ENCODE measurements at places on chromosomes 5 and 9.

DNA sequence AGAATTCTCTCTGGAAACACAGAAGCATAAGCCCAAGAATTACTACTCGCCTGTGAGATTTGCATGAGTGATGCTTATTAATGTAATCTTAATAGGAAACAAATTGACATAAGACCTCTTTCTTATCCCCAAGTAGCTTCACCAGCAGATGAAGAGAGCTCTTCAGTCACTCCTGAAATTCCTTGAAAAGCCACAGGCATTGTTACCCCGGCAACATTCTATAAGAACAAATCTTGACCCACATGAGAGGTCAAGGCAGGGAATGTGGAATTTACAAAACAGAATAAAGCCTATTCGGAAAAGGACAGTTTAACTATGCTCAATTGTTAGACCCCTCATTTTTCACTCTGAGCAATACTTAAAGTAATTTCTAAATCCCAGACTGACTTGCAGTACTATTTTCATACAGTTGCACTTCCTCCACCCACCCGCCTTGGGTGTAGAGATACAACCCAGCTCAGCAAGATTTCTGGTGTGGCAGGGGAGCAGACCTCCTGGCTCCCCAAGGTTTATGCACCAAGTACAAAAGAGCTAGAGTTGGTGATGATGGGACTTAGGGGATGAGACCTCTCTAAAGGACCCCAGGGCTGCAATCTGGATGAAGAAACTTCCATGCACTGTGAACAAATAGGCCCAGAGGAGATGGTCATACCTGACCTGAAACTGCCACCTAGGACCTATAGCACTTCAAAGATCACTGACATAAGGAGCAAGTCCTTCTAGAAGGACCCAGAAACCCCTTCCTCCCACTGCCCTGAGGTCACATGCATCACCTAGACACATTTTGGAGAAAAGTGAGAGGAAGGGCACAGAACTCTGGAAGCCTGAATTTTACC is 242.1 kb downstream of the ZNF608 start:
- DNase-seq, result peak; percentile 66

DNA sequence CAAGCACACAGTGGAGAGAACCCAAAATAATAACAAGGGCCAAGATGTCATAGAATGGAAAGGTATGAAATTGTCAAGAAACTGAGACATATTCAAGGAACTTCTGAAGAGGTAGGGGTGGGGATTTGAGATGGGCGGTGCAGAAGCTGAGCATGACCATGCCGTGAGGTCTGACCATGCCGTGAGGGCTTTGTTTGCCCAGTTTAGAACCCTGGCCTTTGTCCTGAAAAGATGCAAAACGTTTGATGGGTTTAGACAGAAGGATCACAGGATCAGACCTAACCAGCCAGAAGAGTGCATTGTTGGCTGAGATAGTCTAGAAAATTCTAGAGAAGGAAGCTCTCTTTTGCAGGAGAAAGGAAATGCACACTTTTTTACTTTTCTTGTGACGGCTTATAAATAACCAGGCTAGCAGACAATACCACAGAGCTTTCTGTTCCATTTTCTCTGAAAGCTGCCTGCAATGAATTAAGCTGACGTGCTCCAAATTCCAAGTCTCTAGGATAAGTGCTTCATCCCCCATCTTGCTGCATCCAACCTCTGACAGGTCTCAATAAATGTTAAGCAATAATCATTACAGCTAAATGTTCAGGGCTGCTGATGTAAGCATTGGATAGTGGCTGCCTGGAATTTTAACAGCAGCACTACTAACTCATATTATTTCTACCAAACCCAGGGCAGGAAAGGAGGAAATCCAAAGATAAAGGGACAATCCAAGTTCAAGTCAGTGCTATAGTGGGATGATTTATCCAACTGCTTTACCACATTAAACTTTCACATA is 110.9 kb upstream of the IL6ST start:
- no peak for DNase-seq

DNA sequence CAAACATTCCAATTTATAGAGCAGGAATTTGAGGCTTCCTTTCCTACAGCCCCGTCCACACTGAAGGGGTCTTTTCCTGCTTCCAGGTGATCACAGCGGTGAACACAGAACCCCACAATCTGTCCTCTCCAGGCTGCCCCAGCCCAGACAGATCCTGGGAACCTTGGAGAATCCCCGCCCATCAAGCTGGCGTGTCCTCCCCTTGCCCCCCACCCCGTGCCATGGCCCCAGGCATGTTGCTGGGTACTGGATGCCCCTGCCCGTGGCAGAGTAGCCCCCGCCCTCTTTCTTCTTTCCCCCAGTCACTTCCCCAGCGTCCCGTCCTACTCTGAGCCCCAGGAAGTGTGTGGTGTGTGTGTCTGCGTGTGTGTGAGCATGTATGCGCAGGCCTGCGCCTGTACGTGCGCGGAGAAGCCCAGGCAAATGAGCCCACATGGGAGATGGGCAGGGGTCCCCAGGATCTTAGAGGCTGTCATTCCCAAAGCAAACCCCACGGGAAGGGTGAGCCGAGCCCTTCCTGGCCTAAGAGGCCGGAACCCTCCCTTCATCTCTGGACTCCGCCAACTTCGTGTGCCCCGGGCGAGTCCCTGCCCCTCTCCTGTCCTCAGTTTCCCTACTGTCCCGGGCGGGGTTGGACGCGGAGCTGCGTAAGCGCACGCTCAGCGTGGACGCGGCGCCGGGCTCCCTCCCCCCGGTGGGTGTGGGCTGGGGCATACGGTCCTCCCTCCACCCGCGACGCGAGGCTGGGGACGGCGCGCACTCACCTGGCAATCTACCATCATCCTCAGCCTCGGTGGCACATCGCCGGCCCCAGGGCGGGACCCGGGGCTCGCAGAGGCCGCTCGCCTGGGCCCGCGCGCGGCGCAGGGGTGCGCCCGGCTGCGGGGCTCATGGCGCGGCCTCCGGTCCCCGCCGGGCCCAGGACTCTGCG is 15.2 kb downstream of the GBGT1 start:
- no peak for DNase-seq

DNA sequence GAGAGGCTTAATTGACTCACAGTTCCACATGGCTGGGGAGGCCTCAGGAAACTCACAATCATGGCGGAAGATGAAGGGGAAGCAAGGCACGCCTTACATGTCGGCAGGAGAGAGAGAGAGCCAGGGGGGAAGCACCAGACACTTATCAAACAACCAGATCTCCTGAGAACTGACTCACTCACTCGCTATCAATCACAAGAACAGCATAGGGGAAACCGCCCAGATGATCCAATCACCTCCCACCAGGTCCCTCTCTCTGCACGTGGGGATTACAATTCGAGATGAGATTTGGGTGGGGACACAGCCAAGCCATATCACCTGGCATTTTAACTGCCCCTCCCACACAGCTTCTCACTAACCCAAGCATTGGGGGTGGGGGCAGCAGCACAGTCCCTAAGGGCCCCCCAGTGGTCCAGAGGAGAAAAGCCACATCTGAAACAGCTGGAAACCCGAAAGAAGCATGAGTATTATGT is 76.1 kb upstream of the ASS1 start:
- DNase-seq, result peak; percentile 9

GRCh38 chr5:1517838-1518237 is 5.9 kb downstream of the LPCAT1 start:
- DNase-seq, result no peak

DNA sequence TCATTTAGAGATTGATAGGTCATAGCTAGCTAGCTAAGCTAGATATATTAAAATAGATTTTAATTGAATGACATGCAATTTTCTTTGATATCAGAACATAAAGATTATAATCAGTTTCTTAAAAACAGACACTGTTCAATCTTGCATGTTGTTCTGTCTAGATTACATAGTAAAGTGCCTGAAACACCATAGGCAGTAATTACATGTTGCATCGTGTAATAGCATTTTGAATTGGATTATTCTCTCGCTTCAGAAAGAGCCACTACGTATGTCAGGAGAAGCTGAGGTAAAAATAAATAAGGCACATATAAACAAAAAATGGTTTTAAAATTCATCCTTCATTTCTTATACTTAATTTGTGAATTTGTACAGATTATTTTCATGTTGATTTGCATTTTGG is 148.0 kb upstream of the CDH12 start:
- DNase-seq, result no peak

GRCh38 chr9:13165236-13165945 is 114.1 kb downstream of the MPDZ start:
- DNase-seq, result no peak

- DNase-seq, result no peak
These were observed 247.1 kb upstream of the PANK3 start for GRCh38 chr5:168826246-168826725.

DNA sequence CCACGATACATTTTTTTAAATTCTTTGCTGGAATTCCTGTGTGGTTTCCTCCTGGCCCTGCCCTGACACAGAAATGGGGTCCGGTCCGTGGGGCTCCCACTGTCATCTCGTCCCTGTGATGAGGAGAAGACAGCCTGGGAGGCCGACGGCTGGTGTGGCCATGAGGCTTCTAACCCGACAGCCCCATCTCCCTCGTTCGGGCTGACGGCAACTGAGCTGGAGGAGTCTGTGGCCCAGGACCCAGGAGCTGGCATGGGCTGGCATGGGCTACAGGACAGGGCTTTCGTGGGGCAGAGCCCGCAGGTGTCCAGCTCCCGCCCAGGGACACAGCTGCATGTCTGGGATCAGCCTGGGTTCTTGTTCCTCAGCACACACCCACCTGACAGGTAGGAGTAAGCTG is 13.8 kb downstream of the LCN9 start:
- no peak for DNase-seq

DNA sequence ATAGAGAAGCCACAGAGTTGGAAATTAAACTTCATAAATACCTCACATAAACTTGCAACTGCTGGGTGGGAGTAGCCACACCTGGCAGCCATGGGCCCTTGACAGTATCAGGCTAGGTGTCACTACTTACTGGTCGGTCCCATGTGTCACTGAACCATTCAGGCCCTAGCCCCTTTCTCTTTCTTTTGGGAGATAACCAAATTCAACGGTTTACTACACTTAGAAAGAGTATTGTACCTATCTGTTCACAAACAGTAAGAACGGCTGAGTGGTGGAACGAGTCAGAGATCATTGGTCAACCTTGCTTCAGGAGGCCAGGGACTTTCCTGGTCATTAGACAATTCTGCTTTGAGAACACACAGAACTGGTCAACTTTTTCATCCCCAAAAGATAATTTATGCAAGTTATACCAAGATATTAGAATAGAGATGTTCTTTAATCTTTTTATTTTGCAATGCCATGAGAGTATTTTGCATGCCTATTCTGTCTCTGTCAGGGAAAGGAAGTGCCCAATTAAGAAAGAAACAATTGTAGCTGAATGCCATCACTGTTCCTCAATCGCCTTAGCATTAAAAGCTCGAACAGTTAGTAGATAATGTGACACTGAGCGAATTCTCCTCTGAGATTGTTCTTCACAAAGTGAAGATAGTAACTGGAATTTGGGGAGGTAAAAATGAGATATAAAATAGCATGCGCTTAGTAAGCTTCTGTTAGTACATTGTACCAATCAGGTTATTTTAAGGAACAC is 50.9 kb downstream of the GOLPH3 start:
- DNase-seq, result no peak

- DNase-seq, result no peak
These were observed 29.3 kb upstream of the CLPTM1L start for GRCh38 chr5:1374030-1374678.

GRCh38 chr9:134559013-134559412 is 82.6 kb upstream of the COL5A1 start:
- DNase-seq, result no peak

DNA sequence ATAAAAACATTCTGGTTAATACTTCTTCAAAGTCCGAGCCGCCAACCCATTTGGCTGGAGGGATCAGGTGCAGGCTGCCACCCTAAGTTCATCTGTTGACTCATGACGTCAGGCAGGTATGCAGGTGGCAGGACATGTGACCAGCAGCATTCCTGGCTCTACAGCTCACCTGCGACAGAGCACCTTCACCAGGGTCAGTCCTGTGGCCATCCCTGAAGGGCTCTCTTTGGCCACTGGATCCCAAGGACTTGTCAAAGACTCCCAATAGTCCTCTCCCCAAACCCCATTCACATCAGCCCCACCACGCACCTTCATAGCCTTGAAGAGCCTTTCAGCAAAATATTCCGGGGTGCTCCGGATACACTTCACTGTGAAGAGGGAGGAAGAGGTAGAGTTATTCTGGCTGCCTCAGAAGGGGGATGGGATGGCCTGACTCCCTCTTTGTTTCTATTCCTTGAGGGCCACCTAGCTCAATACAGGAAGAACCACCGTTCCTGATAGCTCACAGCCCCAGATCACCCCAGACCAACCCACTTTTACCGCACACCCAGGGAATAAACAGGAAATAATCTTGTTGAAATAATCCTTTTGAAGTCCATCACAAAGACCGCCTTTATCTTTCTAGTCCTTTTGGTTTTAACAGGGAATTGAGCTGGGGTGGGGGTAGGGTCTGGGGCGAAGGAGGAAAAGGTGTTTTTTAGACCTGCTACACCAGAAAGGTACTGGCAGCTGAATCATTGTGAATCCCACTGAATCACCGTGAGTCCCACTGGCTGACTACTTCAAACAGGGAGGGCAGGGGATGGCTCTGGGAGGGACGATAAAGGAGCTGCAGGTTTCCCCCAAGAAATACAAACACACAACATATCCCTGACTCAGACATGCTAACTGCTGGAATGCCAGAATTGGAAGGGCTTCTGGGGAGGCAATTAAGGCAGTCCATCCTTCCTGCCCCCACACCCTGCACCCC is 26.4 kb downstream of the ANXA6 start:
- no peak for DNase-seq

- DNase-seq, result no peak
These were observed 4.2 kb upstream of the SMAD5 start for GRCh38 chr5:136128481-136128880.

- no peak for DNase-seq
These were observed 55.1 kb downstream of the LOX start for GRCh38 chr5:122022966-122023365.

GRCh38 chr9:16954040-16954439 is 83.6 kb upstream of the BNC2 start:
- DNase-seq, result no peak

DNA sequence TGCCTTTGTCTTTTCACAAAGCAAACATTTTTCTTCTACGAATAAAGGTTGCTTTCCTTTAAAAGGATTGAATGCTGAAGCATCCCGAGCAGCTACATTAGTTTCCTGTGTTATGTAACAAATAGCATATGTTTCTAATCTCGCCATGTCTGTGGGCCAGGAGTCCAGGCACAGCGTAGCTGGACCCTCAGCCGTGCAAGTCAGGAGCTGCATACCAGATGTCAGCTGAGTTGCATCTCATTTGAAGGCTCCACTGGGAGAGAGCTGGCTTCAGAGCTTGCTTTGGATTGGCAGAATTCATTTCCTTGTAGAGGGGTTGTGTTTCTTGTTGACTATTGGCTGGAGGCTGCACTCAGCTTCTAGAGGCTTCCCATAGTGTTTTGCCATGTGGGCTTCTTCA is 16.0 kb upstream of the GOLPH3 start:
- no peak for DNase-seq

GRCh38 chr5:148482697-148483462 is 99.1 kb downstream of the FBXO38 start:
- DNase-seq, result peak; percentile 8
